ENCODE measurements at places on chromosomes 11 and 22.

GRCh38 chr11:118841469-118842242 lies 42.0 kb upstream of the CXCR5 start:
- no peak for DNase-seq

GRCh38 chr11:110454609-110455008 lies 24.9 kb downstream of the FDX1 start:
- no peak for DNase-seq

- no peak for DNase-seq
Measured at GRCh38 chr22:29337631-29338284, 22.3 kb upstream of the RASL10A start.

DNA sequence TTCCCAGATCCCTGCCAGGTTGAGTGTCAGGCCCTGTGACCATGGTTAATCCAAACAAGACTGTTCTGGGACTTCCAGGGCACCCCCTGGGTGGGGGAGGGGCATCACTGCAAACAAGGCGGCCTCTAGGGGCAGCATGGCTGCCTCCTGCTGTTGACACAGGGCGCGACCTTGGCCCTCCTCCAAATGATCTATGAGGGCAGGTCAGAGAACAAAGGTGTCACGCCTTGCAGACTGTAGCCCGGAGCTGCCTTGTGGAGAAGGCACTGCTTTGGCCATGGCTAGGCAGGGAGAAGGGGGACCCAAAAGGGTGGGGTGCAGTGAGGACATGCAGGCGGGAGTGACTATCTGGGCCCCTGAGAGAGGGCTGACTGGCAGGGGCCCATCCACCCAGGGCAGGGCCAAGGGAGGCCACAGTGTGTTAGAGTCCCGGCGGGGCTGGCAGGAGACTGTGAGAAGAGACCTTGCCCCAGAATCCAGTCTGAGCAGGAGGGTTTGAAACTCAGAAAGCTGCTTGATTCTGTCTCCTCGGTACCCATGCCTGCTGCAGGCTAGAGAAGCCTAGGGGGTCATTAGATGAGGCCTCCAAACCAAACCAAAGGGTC lies 35.6 kb downstream of the KCNC1 start:
- no peak for DNase-seq

DNA sequence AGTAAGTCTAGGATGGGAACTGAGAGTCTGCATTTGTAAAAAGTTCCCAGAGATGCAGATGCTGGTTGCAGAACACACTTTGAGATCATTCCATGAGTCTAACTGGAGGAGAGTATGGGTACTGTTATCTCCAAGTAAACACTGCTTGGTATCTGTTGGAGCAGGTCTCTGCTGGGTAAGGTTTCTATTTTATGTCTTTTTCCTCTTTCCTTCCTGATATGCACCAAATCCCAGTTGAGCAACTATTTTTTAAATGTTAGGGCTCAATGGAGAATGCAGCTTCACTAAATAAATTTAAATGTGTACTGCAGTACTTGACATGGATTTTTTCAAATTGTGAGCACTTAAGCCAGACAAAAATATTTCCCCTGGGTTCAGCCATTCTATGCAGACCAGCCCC lies 48.5 kb downstream of the BDNF start:
- DNase-seq: no peak

GRCh38 chr11:124791626-124792341 lies 8.4 kb downstream of the MSANTD2 start:
- DNase-seq: no peak

GRCh38 chr11:88433536-88434230 lies 96.1 kb upstream of the CTSC start:
- DNase-seq: no peak

- no peak for DNase-seq
Measured at GRCh38 chr11:20658135-20658534, 11.3 kb upstream of the NELL1 start.

DNA sequence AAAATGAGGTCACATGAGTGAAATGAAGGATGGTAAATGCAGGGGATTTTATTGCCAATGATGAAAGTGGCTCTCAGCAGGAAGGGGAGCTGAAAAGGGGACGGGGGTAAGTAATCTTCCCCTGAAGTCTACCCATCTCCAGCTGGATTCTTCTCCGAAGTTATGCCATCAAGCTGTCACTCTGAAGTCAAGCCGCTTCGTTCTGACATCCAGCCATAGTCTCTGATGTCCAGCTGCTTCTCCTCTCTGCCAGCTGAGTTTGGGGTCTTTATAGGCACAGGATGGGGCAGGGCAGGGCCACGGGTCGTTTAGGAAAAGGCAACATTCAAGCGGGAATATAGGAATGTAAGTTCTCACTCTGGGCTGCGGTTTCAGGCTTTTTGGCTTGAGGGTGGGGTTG lies 181.9 kb upstream of the ANO3 start:
- DNase-seq: no peak

- DNase-seq: no peak
Measured at GRCh38 chr11:119990309-119991021, 147.4 kb downstream of the TRIM29 start.

- DNase-seq: no peak
Measured at GRCh38 chr22:49638788-49639187, 188.9 kb downstream of the BRD1 start.

DNA sequence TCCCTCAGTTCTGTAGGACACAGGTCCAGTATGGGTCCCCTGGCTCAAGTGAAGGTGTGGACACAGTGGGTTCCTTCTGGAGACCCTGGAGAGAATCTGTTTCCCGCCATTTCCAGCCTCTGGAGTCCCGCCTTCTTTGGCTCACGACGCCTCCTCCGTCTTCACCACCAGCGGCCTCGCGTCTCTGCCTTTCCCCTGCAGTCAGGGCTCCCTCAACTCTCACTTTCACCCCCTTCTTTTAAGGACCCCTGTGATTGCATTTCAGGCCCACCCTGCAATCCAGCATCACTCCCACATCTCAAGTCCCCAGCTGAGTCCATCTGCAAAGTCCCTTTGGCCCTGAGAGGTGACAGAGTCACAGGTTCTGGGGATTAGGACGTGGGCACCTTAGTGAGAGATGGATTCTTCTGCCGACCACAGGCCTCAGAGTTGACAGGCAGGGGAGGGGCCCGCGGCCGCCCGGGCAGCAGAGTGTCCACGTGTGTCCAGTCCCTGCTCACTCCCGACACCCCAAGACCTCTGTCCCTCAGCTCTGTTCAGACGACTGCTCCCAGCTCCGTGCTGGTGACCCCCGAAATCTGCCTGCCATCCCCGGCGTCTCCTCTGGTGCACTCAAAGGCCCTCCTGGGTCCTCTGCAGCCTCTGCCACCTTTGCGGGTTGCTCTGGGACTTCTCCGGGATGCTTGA lies 36.9 kb upstream of the KRTAP5-7 start:
- DNase-seq: no peak

DNA sequence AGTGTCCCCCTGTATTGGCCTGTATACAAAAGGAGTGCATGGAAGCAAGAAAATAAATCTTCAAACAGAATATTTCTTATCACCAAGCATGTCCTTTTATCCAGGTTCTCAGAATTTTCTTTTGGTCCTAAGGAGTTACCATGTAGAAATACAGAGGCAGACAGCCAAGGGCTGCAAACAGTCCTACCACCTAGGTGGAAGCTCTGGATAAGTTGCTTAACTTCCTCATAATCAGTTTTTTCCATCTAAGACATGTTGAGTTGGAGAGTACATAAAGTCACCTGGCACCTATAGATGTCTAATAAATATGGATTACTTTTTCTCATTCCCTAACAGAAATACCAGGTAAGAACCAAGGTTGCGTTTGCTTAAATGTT lies 57.0 kb upstream of the BLID start:
- no peak for DNase-seq

GRCh38 chr11:61718621-61719302 lies 33.7 kb upstream of the MYRF start:
- DNase-seq: no peak

GRCh38 chr11:108498816-108499408 lies 728 bp upstream of the POGLUT3 start:
- DNase-seq: no peak

DNA sequence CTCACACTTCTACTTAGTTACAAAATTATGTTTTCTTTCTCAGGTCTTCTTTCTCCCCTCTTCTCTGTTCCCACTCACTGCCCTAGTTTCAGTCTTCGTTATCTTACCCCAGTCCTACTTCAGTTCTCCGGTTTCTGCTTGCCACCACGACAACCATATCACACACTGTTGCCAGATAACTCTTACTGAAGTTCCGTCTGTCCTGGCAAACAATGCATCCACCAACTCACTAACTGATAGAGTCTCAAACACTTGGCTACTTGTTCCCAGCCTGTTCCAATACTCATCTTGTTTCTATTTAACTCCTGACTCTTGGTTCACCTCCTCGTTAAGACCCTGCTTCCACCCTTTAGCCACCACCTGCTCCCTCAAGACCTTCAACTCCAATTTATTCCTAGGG lies 164.5 kb downstream of the STK33 start:
- no peak for DNase-seq

- no peak for DNase-seq
Measured at GRCh38 chr22:37560608-37561211, 430 bp downstream of the CDC42EP1 start.

DNA sequence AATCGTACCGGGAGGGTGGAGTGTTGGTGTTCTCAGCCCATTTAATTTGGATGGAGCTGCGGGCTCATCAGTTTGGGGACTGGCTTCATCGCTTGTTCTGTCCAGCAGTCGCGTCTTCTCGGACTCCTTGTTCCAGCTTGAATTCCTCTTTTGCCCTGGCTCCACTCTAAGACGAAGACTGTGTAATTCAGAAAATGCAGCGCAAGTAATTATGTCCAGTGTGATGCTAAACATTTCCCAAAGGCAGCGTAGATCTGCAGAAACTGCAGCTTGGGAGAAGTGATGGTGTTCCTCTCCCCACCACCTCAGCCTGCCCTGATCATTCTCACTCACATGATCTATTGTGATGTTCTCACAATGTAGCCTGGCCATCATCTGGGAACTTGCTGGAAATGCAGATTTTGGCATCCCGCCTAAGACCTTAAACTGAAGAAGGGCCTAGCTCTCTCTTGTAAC lies 666 bp downstream of the SLC25A18 start:
- no peak for DNase-seq

DNA sequence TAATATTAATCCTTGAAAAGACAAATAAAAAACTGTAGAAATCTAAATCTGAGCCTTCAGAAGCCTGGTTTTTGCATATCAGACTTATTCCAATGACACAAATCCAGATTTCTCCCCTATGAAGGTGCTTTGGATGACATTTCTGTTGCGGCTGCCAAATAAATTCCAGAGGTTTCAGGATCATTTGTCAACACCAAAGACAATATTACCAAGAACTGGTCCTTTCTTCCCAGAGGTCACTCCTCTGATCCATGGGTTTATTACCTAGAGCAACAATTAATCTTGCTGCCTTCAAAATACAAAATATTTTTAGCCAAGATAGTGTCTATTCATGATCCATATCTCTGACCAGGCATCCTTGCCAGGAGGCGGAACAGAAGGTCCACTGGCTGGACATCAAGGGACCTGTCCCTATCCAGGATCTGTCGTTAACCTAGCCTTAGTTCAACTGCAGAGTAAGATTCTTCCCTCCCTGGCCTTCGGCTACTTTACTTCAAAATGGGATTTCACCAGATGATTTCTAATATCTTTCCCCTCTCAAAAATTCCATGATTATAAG lies 4.9 kb downstream of the CADM1 start:
- no peak for DNase-seq

DNA sequence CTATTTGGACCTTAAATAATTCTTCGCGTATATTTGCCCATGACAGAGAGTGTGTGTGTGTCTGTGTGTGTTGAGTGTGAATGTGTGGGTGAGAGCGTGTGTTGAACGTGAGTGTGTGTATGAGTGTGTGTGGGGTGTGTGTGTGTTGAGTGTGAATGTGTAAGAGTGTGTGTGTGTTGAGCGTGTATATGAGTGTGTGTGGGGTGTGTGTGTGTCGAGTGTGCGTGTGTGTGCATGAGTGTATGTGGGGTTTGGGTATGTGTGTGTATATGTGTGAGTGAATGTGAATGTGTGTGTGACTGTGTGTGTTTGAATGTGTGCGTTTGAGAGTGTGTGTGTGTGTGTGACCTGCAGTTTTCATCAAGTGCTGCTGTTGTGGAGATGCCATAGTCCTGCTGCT lies 26.8 kb downstream of the GAL start:
- DNase-seq: no peak

DNA sequence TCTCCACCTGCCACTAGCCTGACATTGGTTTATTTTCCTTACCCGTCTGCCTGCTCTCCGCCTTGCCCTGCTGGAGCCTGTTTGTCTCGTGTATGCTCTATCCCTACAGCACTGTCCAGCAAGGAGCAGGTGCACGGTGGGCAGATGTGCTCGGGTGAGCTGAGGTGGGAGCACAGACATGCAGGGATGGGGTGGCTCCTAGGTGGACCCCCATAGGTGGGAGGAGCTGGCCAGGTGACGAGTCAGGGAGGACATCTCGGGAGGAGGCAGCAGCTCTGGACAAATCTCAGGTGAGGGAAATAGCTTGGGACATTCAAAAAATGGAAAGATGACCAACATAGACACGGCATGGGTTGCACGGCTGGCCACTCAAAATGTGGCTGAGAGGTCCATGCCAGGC lies 89.2 kb upstream of the SHANK2 start:
- DNase-seq: no peak

- no peak for DNase-seq
Measured at GRCh38 chr11:17646451-17647145, 72.8 kb upstream of the MYOD1 start.

GRCh38 chr11:7569044-7569443 lies 55.2 kb downstream of the PPFIBP2 start:
- DNase-seq: no peak

DNA sequence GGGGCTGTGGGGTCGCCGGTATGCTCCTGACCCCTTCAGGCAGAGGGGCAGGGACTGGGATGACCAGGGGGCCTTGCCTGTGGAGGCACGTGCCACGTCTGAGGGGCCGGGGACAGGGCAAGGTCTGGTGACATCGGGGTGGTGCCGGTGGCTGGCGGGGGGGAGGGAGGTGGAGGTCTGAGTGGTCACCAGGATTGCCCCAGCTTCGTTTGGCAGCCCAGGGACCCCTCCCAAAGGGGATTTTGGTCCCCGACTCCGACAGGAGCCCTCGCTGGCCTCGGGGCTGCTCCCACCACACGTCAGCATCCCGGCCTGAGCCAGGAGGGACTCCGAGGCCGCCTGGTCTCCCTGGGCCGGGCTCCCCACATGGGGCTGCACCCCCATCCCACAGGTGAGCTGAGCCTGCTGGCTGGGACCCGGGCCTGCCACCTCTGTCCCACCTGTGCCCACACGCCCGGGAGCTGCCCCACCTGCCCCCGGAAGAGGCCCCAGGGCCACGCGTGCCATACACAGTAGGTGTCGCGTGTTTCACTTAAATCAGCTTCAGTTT lies 1.1 kb upstream of the MUC6 start:
- DNase-seq: no peak

DNA sequence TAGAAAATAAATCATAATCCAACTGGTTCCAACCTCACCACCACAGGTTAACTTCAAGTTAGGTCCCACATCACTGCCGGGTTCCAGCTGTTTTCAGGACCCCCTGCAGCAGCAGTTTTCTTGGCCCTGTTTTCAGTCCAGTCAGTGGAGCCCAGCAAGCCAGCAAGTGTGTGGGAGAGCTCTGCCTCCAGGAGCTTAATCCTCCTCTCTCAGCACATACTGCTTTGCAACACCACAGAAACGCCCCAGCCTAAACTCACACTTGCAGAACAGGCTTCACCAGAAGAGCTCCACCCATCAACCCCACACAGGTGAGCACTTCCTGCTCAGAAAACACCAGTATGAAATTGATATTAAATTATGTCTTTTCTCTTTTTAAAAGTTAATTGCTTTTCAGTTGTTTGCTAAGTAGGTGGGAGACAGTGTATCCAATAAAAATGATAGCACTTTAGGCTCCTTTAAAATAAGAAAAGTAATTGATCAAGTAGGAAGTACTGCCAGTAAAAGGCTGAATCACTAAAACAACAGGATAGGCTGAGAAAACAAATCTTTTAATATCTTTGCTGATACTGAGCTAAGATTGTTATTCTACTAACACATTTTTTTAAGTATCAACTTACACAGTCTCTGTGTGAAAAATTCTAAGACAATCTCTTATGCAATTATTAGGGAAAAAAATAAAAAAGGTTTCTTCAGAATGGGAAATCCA lies 81.5 kb upstream of the TP53AIP1 start:
- DNase-seq: no peak
